ENCODE measurements at places on chromosomes 6 and 20. TPM values are rescaled to one million over a fixed set of nuclear protein-coding genes. Genes with fewer than 3 reads are reported as not detected.

Gene SUMO4
- total RNA-seq = 10.1 TPM

GRCh38 chr6:6915813-6916547, 191.8 kb upstream of the RREB1 start:
- H3K27ac ChIP-seq = peak overlapping the region; percentile 4
- H3K27me3 ChIP-seq = peaks cover 55% of the 10 kb centered on the region
- DNase-seq = no peak
- H3K4me1 ChIP-seq = peaks cover 23% of the 10 kb centered on the region

GRCh38 chr6:154937306-154938220, 57.6 kb upstream of the TIAM2 start:
- no peak for DNase-seq
- no peak overlapping the region for H3K27ac ChIP-seq
- H3K4me3 ChIP-seq = no peak overlapping the region

Gene IL17A
- not detected for total RNA-seq

DNA sequence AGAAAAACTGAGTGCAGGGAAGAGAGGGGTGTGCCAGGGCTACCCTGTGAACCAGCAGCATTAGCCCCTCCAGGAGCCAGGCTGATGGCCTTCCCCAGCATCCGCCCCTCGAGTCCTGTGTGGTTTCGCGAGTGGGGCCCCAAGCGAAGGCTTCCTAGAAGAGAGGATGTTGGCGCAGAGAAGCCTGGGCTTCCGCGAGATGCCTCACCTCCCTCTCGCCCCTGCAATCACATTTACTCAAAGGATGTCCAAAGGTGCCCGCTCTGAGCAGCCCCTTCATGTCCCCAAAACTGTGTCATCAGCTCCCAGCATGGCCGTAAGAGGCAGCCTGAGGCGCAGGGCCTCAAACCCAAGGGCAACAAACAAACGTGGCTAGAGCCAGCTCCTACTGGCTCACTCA, 111.7 kb downstream of the PREX1 start:
- H3K27me3 ChIP-seq = no peaks in the 10 kb centered on the region
- DNase-seq = peak; percentile 86
- peak overlapping the region; percentile 76 for H3K4me3 ChIP-seq
- peak overlapping the region; percentile 98 for H3K27ac ChIP-seq
- peaks cover 74% of the 10 kb centered on the region for H3K4me1 ChIP-seq
- H3K36me3 ChIP-seq = peaks cover 42% of the 10 kb centered on the region

- H3K4me3 ChIP-seq = no peak overlapping the region
- no peaks in the 10 kb centered on the region for H3K36me3 ChIP-seq
- H3K4me1 ChIP-seq = no peaks in the 10 kb centered on the region
- DNase-seq = no peak
- no peaks in the 10 kb centered on the region for H3K27me3 ChIP-seq
Measured at GRCh38 chr20:24698189-24698588, 228.8 kb downstream of the SYNDIG1 start.

GRCh38 chr20:49984426-49985153, 1.8 kb downstream of the SNAI1 start:
- H3K27ac ChIP-seq = no peak overlapping the region
- peaks cover 21% of the 10 kb centered on the region for H3K4me1 ChIP-seq

GRCh38 chr20:3111995-3112394, 27.5 kb upstream of the AVP start:
- H3K4me1 ChIP-seq = peaks cover 3% of the 10 kb centered on the region
- H3K4me3 ChIP-seq = no peak overlapping the region
- H3K36me3 ChIP-seq = peaks cover 22% of the 10 kb centered on the region
- DNase-seq = no peak
- no peaks in the 10 kb centered on the region for H3K27me3 ChIP-seq

Gene TRIM10
- total RNA-seq = 0.09 TPM

DNA sequence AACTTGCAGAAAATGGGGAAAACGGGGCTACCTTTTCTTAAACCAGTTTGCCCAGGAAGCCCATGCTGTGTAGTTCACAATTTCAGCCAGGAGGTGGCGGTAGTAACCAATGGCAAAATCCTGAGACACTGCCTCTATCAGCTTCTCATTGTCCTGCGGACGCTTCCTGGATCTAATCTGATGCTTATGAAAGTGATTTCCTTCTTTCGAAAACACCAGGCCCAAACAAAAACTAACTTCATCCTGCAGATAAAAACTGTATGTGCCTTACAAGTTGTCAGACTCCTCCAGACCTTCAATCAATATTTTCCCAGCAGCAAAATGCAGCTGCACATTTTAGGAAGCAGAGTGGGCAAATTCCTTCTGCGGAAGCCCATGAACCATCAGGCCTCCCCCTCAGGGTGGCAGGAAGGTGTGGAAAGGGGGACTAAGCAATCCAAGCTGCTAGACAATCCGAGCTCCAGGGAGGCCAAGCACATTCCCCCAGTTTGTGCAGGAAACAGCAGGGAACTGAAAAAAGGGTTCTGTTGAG, 88.5 kb downstream of the LY86 start:
- peaks cover 29% of the 10 kb centered on the region for H3K4me1 ChIP-seq
- H3K36me3 ChIP-seq = no peaks in the 10 kb centered on the region
- peaks cover 2% of the 10 kb centered on the region for H3K27me3 ChIP-seq
- peak; percentile 95 for DNase-seq
- no peak overlapping the region for H3K27ac ChIP-seq
- peak overlapping the region; percentile 8 for H3K4me3 ChIP-seq

- DNase-seq = no peak
- H3K27me3 ChIP-seq = no peaks in the 10 kb centered on the region
- H3K4me1 ChIP-seq = no peaks in the 10 kb centered on the region
- H3K27ac ChIP-seq = no peak overlapping the region
Measured at GRCh38 chr6:116859264-116859663, 17.8 kb upstream of the RFX6 start.

Gene IMPG1
- total RNA-seq = not detected

DNA sequence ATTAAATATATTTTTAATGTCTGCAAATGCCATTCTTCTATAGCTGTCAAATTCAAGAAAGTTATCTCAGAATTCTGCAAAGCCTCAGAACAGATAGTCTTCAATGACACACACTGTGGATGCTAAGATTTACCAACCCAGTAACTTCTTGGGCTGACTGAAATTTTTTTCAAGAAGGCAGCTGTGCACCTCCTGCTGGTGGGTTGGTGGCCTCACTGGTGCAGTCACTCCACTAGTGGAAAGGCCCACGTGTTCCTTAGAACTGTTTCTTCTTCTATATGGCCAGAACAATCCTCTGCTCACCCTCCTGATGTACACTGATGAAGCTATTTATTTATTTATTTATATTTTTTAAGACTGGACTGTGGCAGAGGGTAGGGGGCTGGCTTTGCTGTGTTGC, 28.1 kb upstream of the MTCL3 start:
- H3K4me1 ChIP-seq = no peaks in the 10 kb centered on the region
- no peaks in the 10 kb centered on the region for H3K36me3 ChIP-seq
- peak; percentile 69 for DNase-seq
- peaks cover 32% of the 10 kb centered on the region for H3K27me3 ChIP-seq
- H3K4me3 ChIP-seq = no peak overlapping the region
- H3K27ac ChIP-seq = no peak overlapping the region

DNA sequence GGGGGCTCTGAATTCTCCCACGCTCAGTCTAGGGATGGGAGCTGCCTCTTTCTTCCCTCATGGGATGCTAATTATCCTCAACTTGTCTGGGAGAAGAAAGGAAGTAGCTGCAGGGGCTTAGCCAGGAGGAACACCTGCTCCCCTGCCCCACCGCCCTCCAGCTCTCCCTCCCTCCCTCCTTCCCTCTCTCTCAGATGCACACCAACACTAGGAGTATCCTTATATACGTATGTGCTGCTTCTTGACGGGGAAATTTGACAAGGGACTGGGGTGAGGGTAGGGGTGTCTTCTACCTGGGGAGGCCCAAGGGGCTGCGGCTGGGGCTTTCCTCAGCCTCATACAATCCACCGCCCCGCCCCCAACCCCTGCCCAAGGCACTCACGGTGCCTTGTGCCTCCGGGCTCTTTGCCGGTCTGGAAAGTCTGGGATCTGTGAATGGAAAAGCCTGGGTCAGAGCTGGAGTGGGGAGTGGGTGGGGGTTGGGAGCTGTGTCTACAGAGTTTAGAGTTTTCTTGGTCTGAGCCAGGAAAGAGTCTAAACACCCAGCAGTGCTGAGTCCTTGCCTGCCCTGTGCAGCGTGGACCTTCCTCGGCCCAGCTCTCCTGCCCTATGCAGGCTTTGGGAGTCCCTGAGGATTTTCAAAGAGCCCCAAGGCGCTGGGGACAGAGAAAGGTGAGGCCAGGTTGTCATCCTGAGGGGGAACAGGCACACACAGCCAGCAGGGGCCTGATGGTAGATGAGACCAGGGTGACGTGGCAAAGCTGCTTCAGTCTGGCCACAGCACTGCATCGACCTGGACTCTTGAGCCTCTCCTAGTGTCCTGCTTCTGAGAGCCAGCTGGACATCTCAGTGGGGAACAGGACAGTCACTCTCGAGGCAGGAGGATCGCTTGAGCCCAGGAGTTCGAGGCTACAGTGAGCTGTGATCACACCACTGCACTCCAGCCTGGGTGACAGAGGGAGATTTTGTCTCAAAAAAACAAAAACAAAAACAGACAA, 29.3 kb upstream of the EMILIN3 start:
- no peak overlapping the region for H3K4me3 ChIP-seq
- peak overlapping the region; percentile 26 for H3K27ac ChIP-seq
- DNase-seq = no peak
- H3K36me3 ChIP-seq = no peaks in the 10 kb centered on the region
- H3K4me1 ChIP-seq = no peaks in the 10 kb centered on the region

DNA sequence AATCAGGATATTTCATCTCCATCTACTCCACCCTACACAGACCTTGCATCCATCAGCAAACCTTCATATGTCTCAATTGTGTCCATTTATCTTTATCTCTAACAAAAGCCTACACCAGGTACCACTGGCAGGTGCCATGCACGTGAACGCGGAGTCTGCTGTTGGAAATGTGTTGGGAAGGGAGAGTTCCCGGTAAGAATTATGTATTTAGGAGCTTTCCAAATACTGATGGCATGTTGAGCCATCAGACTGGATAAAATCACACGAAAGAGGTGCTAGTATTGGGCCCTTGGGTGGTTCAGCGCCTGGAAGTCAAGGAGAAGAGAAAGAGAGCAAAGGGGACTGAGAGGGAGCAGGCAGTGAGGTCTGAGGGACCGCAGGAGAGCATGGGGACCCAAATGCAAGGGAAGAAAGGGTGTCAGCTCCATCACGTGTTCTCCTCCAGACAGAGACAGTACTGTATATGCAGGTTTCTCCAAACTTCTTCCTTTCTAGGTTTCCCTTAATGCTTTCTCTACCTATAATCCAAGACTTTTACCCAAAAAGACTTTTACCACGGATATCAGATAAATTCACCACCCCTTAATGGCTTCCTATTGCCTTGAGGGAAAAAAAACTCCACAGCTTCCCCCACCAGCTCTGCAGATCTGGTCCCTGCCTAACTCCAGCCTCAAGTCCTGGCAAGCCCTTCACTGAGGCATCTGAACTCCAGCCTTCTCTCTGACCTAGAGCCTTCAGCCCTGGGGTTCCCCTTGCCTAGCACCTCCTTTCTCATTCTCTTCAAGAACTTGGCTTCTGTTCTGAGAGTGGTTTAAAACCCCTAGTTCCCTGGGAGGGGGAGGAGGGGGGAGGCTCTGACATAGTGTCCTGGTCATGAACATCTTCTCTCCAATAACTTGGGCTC, 4.8 kb upstream of the ZNF217 start:
- peak; percentile 82 for DNase-seq
- H3K4me1 ChIP-seq = peaks cover 50% of the 10 kb centered on the region
- H3K27ac ChIP-seq = peak overlapping the region; percentile 83
- H3K36me3 ChIP-seq = peaks cover 19% of the 10 kb centered on the region

- no peak overlapping the region for H3K4me3 ChIP-seq
- H3K36me3 ChIP-seq = no peaks in the 10 kb centered on the region
- no peak for DNase-seq
- no peak overlapping the region for H3K27ac ChIP-seq
Measured at GRCh38 chr6:17278289-17279063, 2.7 kb upstream of the RBM24 start.

- peaks cover 7% of the 10 kb centered on the region for H3K27me3 ChIP-seq
- H3K4me1 ChIP-seq = peaks cover 3% of the 10 kb centered on the region
- DNase-seq = peak; percentile 68
- no peak overlapping the region for H3K27ac ChIP-seq
- no peaks in the 10 kb centered on the region for H3K36me3 ChIP-seq
Measured at GRCh38 chr6:34189806-34190503, 44.1 kb upstream of the GRM4 start.

Gene EYA4
- total RNA-seq = not detected

Gene CRISP3
- total RNA-seq = not detected

DNA sequence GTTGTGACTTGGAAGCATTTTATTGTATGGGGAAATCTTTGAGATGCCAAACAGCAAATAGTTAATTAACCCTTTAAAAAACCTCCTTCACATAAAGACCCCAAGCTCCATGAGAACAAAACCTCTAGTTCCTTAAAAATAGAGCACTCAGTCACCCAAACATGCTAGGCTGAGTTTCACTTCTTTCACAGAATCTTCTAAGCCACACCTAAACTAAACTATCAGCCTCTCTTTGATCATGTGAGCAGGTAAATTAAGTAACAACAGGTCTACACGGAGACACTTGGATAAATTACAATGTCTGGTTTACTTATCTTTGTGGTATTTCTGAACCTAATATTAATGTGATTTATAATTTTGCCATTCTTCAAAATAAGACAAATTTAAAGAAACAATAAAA, 205.2 kb upstream of the MARCKS start:
- no peak overlapping the region for H3K4me3 ChIP-seq
- no peak for DNase-seq
- no peaks in the 10 kb centered on the region for H3K36me3 ChIP-seq

Gene SIRPB1
- 2.8 TPM for total RNA-seq

Gene SLC26A8
- total RNA-seq = not detected

Gene HTR1E
- not detected for total RNA-seq

- H3K27ac ChIP-seq = no peak overlapping the region
- no peak for DNase-seq
- no peaks in the 10 kb centered on the region for H3K36me3 ChIP-seq
- no peak overlapping the region for H3K4me3 ChIP-seq
Measured at GRCh38 chr6:55958790-55959189, 83.4 kb upstream of the BMP5 start.

GRCh38 chr20:60203451-60203850, 245.2 kb downstream of the CDH26 start:
- no peak overlapping the region for H3K27ac ChIP-seq
- DNase-seq = no peak
- no peaks in the 10 kb centered on the region for H3K27me3 ChIP-seq
- no peak overlapping the region for H3K4me3 ChIP-seq
- H3K4me1 ChIP-seq = peaks cover 5% of the 10 kb centered on the region

DNA sequence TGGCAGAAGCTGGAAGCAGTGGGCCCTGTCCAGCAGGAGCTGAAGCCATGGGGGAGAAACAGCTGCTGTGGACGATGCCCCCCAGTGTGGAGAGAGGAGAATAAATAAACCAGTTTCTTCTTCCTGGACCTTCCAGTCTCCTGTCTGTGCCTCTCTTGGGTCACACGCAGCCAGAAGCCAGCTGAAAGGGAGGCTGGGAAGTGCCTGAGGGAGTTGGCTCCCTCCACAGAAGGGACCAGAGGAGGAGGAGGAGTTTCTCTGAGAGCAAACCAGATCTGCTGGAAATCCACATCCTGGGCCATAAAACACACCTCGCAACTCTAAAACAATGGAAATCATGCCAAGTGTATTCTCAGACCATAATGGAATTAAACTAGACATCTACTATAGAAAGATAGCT, 577.0 kb downstream of the CDH26 start:
- DNase-seq = no peak
- H3K27ac ChIP-seq = no peak overlapping the region
- no peaks in the 10 kb centered on the region for H3K27me3 ChIP-seq
- no peaks in the 10 kb centered on the region for H3K4me1 ChIP-seq
